HL-60 (cell line): ENCODE measurements at places on chromosomes 16 and 17.
A peak's percentile ranks its signal among the peaks of the same experiment; 100 is the strongest.

- no peak for DNase-seq
Measured at GRCh38 chr16:75647112-75647491, 363 bp downstream of the KARS1 start.

GRCh38 chr16:23549938-23550337 is 7.2 kb downstream of the EARS2 start:
- no peak for DNase-seq

DNA sequence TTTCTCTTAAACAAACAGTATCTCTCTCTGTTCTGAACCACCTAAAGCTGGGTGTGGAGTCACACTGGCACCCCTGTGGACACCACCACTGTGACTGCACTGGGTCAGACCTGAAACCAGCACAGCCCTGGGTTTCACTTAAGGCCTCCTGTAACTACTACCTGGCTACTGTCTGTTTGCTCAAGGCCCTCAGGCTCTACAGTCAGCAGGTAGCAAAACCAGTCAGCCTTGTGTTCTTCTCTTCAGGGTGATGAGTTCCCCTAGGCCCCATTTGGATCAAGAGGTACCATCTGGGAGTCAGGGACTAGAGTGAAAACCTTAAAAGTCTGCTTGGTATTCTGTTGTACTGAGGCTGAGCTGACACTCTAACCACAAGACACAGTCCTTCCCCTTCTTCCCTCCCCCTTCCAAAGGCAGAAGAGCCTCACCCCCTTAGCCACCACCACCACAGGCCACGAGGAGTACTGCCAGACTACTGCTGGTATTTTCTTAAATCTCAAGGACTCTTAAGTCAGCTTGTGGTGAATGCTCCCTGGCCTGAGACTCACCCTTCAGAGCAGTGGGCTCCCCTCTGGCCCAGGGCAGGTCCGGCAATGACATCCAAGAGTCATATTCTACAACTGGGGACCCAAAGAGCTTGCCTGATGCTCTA is 153.2 kb upstream of the MON1B start:
- DNase-seq, result no peak

DNA sequence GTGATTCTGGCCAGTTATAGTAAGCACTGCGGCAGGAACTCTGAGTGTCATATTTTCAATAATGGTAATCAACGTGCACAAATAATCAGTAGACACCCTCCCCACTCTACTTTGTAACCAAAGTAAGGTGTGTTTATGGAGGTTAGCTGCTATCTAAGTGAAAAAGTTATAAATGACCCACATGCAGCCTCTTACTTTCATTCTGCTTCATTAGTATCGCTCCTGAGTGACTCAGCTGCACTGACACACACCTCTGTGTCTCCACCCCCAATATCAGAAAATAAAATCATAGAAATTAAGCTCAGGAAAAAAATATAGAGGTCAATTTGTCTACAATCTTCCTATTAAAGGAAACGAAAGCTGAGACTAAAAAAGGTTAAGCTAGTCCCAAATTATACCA is 64.1 kb upstream of the TRAP1 start:
- DNase-seq, result no peak

DNA sequence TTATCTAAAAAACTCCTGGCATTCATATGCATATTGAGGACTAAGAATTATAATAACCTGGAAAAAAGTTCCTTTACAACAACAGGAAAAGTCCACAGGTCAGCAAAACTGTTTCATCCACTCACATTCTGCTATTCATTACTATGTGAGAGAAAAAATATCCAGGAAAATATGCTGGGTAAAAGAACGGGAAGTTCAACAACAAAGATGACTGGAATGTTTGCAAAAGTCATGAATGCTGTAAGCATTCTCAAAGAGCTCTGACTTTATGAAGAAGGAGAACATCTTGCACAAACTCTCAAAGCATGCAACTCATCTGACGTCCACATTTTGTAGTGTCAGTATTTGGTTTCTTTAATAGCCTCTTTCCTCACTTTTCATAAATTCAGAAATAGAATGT is 56.9 kb upstream of the ALDH3A1 start:
- DNase-seq, result no peak

- DNase-seq, result peak; percentile 78
Measured at GRCh38 chr17:75749545-75750389, 15.2 kb downstream of the GALK1 start.

GRCh38 chr16:81733295-81733694 is 45.8 kb upstream of the PLCG2 start:
- no peak for DNase-seq

DNA sequence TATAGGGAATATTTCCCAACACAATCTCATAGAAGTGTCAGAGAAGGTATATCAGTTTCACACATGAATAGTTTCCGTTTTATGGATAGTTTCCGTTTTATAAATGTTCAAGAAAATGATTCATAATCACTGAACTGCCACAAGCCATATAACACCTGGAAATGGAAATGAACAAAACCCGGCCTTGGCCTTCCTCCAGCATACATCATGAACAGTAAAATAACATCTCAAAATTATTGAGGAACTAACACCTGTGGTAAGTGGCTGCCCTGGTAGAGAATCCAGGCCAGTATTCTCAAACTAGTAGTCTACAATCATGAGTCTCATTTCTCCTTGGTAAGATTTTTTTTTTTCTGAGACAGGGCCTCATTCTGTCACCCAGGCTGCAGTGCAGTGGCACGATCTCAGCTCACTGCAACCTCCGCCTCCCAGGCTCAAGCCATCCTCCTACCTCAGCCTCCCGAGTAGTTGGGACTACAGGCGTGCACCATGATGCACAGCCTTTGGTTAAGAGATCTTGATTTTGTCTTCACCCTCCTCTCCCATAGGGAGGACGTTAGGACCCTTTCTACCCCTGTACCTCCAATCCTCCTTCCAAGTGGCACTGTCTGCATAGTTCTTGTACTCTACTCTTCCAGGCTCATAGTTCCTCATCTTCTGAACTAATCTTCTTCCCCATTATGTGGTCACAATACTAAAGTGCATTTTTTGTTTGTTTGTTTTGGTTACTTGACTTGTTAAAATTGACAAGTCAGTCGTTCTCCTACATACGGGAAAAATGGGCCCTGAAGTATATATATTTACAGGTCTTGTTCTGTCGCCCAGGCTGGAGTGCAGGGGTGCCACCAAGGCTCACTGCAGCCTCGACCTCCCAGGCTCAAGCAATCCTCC is 15.0 kb upstream of the RGS9 start:
- DNase-seq, result no peak

DNA sequence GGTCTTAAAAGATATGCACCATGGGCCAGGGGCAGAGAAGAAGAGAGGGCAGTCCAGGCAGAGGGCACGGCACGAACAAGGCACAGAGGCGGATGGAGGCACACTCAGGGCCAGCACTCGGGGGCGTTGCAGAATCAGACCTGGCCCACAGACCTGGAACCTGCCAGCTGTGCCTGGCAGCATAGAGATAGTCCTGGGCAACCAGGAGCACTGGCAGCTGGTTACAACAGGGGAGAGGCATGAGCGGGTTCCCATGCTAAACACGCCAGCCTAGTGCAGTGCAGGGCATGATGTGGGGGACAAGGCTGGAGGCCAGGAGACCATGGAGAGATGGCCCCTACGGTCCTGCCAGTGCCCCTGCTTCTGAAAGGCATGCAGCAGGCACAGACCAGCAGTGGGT is 56.9 kb upstream of the RBFOX3 start:
- DNase-seq, result no peak

DNA sequence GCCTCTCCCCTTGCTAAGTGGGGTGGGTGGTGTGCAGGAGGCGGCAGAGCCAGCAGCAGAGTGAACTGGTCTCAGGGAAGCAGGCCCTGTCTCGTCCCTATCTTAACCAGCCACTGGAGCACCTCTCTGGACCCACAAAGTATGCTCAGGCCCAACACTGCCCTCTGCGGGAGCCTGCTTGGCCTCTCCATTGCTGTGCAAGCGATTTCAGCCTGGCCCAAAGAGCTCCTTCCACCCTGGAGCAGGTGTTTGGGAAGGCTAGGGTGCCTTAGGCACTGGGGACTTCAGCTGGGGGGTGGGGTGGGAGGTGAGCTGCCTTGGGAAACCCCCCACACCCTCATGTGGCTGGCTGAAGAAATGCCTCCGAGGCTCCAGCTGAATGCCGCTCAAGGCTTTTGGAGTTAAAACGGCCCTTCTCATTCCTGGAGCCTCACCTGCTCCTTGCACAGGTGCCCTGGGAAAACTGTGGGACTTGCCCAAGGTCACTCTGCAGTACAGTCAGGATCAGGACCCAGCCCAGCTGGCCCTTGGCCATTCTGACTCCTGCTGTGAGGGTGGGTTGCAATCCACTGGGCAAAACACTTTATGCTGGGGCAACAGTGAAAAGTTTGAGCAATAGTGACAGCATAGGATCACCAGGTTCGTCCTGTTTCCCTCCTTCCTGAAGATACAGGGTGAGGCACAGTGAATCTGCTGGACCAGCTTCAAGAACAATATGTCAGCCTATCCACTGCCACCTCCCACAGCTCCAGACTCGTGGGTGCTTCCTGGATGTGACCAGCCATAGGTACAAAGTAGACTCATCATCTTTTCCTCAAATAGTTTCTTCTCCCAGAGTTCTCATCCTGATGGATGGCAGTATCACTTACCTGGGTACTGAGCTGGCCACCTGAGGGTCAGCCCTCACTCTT is 5.9 kb upstream of the UBE2O start:
- DNase-seq, result no peak

DNA sequence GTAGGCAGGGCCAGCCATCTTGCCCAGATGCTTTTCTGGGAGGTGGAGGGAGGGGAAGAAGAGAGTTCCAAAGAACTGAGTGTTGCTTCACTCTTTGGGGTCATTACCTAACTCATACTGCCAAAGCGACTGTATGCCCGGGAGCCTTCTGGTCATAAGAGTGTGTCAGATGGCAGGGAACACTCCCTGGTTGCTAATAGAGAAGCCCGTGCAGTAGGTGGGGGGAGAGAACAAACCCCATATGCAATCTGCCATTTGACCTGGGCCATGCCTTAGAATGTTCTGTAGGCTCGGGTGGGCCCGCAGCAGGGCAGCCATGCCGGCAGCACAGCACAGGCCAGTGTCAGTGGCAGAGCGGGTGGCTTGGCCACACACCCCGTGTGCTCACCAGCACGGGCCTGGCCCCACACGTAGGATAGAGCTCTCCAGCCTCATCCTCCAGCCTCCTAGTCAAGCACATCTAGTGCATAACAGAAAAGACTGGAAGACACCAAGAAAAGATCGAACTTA is 120.5 kb downstream of the SOCS1 start:
- peak; percentile 85 for DNase-seq

- no peak for DNase-seq
Measured at GRCh38 chr17:78628547-78629435, 51.6 kb upstream of the DNAH17 start.

DNA sequence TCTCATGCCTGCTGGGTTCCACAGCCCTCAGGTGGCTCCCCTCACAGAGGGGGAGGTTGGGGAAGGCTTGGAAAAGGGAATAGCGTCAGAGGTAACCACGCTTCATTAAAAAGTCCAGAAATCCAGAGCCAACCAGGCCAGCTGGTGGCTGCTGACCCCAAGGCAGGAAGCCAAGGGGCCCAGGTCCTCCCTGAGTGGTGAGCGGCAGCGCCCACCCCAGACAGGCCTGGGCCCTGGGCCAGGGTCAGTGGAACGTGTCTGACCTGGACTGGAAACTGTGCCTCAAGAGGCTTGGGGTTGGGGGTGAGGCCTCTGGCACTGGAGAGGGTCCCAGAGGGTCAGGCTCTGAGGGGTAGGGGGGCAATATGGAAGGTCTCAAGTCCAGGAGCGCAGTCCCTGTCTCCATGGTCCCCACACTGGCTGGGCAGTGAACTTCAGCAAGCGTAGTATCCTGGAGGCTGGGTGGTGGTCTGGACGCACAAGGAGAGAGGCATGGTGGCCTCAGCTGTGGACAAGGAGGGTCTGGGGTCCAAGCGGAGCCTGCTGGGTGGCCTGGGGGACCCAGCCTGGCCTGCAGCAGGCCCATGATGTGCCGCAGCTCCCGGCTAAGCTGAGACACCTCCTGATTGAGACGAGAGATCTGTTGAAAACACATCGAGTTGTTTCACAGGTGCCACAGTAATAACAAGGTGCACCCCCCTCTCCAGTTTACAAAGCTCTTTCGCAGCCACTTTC is 5.2 kb upstream of the RAB5C start:
- no peak for DNase-seq
